HL-60 (cell line): ENCODE measurements at places on chromosomes 11 and 22.

DNA sequence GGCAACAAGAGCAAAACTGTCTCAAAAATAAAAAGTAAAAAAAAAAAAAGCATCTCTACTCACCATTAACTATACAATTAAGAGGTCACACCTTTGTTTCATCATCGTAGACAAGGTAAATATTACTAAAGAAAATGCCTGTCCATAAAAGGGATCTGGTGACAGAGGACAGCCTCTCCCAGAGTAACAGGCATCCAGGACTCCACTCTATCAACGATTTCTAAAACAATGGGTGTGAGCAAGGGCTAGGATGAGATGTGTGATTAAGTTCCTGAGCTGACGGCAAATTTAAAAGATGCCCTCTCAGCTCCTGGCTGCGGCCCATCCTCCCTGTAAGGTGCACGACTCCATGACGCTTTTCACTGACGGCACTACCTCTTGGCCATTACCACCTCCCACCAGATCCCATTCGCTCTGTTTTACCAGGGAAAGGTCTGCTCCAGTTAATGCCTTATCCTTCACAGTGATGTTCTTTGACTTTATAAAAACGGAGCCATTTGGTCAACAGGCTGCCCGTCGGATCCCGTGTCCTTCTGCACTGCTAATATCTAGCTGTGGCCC lies 2.3 kb upstream of the TMEM45B start:
- DNase-seq, result no peak

DNA sequence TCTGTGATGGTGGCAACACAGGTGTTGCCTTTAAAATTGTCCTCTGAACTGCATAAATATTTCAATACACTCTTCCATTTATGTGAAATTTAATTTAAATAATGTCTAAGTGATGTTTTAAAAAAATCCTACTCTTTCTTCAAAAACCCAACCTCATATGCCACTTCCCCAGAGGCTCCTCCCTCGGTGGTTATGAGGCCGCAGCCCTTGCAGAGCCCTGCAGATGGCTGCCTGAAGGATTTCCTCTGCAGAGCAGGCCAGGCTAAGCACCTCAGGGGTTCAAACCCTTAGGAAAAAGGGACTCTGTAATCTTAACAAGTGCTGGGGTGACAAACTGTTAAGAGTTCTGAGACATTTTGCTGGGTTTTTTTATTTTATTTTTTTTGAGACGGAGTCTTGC lies 25.2 kb downstream of the MORC2 start:
- peak; percentile 9 for DNase-seq

DNA sequence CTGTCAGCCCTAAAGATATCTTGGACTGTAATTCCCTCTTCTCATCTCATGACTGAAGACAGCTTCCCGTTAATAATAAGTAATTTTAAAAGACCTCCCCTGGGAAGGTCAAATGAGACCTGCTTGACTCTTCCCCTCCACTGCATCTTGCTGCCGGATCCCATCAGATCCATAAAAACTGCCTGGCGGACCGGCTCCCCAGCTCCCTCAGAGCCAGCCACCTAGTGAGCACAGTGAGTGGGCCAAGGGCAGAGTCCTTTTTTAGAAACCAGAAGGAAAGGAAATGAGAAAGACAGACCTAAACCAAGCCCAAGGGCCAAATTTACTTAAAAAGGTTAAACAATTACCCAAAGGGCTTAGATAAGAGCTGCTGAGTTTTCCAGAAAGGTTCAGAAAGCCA lies 595.3 kb downstream of the OPCML start:
- DNase-seq, result no peak

DNA sequence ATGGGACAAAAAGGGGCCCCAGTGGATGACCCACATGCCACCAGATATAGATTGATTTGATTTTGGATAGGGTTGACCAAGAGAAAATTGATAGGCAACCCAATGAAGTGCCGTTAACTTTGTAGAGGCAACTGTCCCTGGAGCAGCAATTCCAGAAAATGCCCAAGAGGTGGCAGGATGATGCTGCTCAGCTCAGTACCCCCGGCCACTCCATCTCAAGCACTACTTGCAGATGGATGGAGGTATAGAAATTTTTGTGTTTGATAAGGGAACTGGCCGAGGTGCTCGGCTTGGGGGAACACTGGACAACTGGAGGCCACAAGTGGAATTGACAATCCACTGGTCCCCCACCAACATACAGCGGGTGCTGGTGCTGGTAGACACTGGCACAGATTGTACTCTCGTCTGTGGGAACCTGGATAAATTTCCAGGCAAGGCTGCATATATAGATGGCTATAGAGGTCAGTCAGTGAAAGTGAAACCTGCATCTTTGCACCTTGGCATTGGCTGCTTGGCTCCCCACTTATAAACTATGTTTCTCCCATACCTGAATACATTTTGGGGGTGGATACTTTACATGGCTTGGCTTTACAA lies 86.3 kb downstream of the CCDC83 start:
- peak; percentile 51 for DNase-seq

DNA sequence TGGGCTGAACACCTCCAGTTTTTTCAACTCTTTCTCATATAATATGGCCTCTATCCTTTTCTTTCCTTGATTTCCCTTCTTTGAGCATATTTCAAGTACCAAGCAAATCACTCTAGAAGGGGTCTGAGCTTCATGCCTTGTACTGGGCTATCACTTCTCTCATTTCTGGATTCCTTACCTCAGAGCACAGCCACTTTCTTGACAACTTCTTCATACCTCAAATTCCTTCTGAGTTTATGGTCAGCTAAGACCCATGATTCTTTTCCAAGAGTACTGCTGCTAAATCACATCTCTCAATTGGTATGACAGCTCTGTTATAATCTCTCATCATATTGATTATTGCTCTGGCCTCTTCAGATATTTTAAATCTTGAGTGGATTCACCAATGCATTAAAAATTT lies 224.8 kb upstream of the ZBED5 start:
- DNase-seq, result no peak
